ENCODE measurements at places on chromosomes 2 and 18. TPM values are rescaled to one million over a fixed set of nuclear protein-coding genes. Genes with fewer than 3 reads are reported as not detected.

DNA sequence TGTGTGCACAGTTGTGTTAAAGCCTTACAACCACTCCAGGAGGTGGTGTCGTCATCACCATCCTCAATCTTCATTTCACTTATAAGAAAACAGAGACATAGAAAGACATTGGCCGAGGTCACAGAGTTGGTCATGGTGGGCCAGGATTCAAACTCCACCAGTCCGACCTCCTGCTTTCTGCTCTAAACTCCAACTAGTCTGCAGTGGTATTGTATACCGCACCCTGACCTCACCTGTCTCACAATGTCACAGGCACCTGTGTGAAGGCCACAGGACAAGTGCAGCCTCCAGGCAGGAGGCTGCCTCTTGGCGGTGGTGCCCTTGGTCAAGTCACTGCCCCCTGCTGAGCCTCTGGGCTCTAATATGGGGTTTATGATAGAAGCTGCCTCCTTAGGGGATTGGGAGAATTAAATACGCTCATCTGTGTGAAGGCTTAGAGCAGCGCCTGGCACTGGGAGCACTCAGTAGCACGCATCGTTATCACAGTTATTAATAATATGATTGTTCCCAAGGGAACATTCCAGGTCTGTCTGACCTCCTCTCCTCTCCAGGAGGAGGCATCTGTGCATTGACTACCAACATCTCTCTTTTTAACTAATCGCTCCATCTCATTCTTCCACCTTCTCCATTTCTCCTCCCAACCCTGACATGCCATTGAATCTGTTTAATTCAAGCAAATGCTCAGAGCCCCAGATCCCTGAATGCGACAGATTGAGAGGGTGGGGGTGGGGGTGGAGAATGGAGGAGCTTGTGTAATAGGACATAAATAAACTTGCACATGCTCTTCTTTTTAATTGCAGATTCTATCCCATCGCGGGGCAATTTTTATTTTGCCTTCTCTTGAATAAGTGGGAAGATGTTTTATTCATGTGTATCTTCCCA, 112.7 kb downstream of the MCFD2 start:
- no peak for DNase-seq

- DNase-seq: no peak
Observed at GRCh38 chr2:166932032-166932431, 43.8 kb downstream of the XIRP2 start.

DNA sequence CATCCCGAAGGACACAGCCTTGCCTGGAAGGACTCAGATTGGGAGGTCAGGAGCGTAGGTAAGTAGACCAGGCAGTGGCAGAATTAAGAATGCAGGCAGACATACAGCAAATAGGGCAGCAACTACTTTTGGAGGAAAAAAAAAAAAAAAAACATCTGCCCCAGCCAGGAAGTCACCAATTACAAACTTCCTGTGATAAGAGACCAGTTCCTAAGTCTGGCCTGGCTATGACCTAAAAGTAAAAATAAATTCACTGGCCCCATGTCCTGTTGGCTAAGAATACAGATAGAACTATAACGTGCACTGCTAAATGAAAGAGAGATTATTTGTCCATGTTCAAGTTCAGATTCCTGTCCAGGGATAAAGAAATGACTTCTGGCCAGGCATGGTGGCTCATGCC, 45.2 kb upstream of the NOSTRIN start:
- DNase-seq: no peak

DNA sequence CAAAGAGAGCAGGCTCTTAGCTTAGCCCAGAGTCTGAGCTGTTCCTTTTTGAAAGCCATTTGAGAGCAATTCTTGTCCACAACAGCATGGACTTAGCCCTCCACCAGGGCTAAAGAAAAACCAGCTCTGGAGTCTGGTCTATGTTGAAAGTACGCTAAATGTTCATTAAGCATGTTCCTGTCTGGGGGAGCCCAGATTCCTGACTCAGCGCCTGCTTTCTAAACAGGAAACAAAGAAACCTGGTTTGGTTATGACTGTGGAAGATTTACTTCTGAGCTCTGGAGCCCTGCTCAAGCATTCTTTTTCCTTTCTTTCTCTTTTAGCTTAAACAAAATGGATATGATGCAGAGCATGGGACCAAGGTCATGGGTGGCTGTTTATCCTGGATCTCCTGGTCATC, 279.8 kb downstream of the RBM43 start:
- DNase-seq: no peak

DNA sequence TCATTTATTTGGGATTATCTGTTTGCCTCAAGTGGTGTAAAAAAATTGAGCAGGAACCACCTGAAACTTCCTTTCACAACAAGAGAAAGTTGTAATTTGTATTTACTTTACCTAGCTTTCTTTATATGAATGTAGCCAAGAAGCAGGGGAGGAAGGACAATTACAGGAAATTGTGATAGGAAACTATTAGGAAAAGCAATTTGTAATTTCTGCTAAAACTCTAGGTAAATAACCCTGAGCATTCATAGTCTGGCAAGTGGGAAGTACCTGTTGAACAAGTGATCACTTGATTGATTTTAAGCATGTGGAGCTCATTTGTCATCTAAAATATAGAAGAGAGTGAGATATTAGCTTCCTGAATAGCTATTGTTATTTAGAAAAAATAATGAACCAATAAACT, 5.0 kb downstream of the TFPI start:
- no peak for DNase-seq

DNA sequence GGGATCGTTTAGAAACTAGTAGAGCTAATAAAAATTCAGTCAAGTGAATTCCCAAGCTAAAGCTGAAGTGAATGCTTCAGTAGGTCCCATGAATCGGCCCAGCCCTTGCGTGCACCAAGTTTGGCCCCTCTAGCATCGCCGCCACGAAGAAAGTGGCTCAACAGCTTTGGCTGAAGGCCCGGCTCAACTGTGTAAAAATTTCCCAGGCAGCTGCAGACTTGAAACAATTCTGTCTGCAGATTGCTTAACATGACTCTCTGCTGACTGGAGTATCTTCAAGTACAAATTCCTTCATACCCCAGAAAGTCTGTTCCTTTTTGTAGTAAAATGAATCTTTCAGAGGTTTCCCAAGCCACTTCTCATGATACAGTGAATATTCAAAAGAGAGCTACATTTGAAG, 32.7 kb downstream of the ALMS1 start:
- DNase-seq: peak; percentile 84

GRCh38 chr2:183166210-183166609, 42.0 kb downstream of the NUP35 start:
- DNase-seq: no peak

GRCh38 chr2:236674238-236674637, 104.6 kb downstream of the ACKR3 start:
- no peak for DNase-seq

DNA sequence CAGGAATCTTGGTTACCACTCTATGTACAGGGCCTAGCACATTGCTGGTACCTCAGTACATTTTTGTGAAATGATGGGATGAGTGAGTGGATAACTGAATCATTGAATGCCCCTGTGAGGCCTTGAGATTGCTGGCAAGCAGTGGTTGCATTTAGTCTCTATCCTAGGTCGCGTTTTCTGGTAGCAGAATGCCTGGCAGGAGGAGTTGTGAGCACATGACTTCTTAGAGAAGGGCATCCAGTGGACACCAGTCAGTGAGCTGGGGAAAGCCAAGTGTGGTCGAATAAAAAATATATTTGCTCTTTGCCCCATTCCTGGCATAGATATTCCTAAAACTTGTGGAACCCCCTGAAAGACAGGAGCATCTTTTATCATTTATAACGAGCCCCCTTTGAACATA, 61.8 kb upstream of the SMAD2 start:
- no peak for DNase-seq

DNA sequence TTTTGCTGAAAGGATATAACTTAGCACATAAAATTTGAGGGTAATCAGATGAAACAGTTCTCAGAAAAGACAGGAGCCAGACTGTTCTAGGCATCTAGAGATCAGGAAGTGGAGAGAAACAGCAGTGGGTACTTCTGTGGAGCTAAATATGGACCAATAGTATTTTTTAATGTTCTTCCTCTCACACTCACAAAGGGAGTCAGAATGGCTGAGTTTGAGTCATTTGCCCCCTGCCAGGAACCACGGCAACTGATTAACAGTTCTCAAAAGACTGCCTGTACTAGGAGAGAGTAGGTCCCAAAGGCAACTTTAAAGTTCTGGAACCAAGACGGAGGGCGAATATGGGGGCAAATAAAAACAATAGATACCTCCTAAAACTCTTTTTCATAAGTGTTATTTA, 107.5 kb downstream of the GULP1 start:
- DNase-seq: no peak

KCNIP3 gene
- 8.4 TPM for total RNA-seq

MDH1B gene
- 0.54 TPM for total RNA-seq

ENOSF1 gene
- 20.9 TPM for total RNA-seq

CNTNAP5 gene
- total RNA-seq: not detected

LAMA3 gene
- 3.3 TPM for total RNA-seq

UNC80 gene
- total RNA-seq: not detected

DSC3 gene
- not detected for total RNA-seq

MEP1B gene
- not detected for total RNA-seq

VAMP5 gene
- 56.3 TPM for total RNA-seq

Data from Right ventricle myocardium superior (tissue), 1 donor.